ENCODE measurements at places on chromosomes 1 and 21.

- DNase-seq: no peak
Measured at GRCh38 chr21:44728716-44729115, 17.3 kb upstream of the TSPEAR start.

DNA sequence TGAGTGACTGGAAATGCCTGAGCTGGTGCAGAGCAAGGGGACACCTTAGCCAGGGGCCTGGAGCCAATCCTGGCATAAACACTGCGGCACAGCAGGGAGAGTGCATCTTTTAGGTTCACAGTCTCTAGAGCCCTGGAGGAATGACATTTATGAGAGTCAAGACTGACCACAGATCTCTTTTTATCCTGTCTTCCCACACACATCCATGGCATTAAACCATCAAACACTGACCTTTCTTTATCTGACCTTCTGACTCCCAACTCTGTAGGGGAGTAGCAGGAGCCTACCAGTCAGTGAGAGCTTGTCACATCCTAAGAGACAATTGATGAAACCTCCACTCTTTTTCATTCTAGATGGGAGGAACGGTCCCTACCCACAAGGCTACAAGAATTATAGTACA is 7.9 kb downstream of the CD34 start:
- no peak for DNase-seq

- peak; percentile 18 for DNase-seq
Measured at GRCh38 chr1:68230484-68230802, 1.9 kb downstream of the WLS start.

GRCh38 chr1:209823143-209824041 is 4.4 kb upstream of the UTP25 start:
- DNase-seq: peak; percentile 89

GRCh38 chr1:30491831-30492230 is 231.6 kb downstream of the MATN1 start:
- DNase-seq: no peak

Measured in MCF 10A (cell line).